ENCODE measurements at places on chromosomes 6 and 20.

GRCh38 chr6:135250234-135250633 lies 69.1 kb downstream of the MYB start:
- no peak for DNase-seq

GRCh38 chr6:131909408-131910218 lies 41.6 kb downstream of the CCN2 start:
- DNase-seq: peak; percentile 71

DNA sequence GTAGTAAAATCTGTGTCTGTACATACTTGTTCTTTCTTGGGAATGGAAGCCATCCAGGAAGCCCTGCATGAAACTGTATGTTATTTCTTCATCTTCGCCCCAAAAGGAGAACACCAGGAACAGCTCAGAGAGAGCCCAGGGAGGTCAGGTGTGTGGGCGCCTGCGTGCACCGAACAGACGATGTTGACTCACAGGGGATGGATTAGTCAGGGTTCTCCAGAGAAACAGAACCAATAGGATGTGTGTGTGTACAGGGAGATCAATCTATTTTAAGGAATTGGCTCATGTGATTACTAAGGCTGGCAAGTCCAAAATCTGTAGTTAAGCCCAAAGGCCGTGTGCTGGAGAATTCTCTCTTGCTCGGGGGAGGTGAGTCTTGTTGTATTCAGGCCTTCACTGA lies 45.7 kb downstream of the RNASET2 start:
- DNase-seq: no peak

DNA sequence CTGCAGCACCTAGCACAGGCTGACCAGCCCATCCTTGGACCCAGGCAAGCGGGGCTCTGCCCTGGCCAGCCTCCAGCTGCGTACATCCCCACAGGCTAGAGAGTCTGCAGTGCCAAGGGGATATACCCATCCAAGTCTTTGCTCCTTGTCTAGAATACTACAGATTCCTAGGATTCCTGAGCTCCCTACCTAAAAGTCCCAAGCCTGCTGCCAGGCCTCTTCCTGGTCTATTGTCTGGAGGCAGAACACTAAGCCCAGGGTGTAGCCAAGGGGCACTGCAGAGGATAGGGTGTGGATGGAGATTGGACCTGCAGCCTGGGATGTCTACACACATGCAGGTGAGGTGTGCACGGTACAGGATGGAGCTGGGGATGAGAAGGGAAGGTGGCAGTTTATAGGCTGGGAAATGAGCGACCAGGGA lies 90.0 kb upstream of the SIRPA start:
- DNase-seq: no peak

DNA sequence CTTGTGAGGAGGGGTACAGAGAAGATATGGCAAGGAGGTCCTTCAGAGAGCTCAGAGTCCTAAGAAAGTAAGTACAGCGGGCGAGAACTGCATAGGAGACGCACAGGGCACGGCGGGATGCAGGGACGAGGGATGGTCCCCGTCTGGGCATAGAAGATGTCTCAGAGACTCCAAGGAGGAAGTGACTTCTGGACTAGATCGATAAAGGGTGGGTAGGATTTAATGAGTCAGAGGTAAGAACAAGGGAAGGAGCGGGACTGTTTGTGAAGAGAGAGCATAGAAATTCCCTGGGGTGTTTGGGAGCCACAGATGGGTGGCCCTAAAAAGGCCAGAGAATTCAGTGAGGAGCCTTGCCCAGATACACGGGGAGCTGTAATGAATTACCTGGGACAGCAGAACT lies 69.1 kb downstream of the FAM120B start:
- no peak for DNase-seq

DNA sequence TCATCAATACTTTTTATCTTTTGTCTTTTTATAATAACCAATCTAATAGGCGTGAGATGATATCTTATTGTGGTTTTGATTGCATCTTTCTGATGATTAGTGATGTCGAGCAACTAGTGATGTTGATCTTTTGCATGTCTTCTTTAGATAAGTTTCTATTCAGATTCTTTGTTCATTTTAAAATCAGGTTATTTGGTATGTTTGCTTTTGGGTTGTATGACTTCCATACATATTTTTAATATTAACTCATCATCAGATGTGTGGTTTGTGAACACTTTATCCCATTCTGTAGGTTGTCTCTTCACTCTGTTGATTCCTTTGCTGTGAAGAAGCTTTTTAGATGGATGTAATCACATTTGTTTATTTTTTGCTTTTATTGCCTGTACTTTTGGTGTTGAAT lies 295.8 kb downstream of the BCKDHB start:
- no peak for DNase-seq

GRCh38 chr6:16108921-16109658 lies 19.8 kb upstream of the MYLIP start:
- DNase-seq: no peak

DNA sequence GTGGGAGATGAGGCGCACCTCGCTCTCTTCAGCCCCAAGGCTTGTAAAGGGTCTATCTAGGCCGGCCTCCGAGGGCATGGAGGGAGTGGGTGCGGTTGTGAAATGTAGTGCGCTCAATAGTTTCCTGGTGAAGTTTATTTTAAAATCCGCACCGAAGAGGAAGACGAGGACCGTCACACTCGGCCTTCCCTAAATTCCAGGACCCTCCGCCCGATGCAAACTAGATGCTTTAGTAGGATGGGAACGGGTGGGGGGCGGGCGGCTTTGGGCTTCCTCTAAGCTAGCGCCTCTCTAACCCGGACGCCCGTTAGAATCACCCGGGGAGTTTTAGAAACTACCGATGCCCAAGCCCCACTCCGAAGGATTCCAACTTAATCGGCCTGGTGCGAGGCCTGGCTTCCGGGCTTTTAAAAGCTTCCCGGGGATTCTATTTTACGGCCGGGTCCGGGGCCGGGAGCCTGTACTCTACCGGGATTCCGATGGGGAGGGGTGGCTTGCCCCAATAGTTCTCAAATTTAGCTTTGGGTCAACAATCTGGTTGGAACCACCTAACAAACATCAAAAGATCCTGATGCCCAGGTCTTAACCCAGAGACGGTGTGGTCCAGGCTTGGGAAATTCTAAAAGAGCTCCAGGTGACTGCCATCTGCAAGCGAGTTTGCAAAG lies 548 bp upstream of the BCAS4 start:
- DNase-seq: no peak

- no peak for DNase-seq
These were observed 26.1 kb downstream of the POPDC3 start for GRCh38 chr6:105153676-105154075.

GRCh38 chr6:43963203-43963602 lies 164.0 kb downstream of the MRPL14 start:
- DNase-seq: no peak

- DNase-seq: no peak
These were observed 172.0 kb downstream of the COL9A1 start for GRCh38 chr6:70130865-70131264.

GRCh38 chr6:72984981-72985665 lies 240.2 kb downstream of the KHDC1L start:
- DNase-seq: no peak

- no peak for DNase-seq
These were observed 27.4 kb downstream of the RREB1 start for GRCh38 chr6:7134999-7135745.

DNA sequence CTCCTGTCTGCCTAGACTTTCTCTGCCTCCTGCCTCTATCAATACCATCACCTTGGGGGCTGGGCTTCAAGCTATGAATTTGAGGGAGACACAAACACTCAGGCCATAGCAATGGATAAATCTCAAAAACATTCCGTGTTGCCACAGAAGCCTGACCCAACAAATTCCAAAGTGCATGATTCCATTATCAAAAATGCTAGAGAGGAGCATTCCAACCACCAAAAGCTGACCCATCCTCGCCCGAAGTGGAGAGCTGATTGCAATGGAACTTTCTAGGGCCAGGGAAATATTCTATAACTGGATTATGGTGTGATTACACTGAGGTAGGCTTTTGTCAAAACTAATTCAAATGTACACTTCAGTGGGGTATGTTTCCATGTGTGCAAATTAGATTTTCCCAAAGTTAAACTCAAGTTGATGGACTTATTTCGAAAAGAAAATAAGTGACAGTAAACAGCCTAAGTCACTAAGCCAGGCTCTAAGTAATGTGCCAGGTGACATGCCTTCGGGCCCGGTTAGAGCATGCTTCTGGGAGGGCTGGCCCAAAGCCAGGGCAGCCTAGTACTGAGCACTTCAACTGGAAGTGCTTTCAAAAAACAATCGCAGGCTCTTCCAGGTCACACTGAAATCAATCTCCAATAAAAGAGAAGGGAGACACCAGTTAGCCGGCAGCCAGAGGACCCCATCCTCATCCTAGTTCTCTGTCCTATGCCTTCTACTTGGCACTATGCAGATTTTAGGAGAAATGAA lies 142.3 kb downstream of the TBXT start:
- no peak for DNase-seq

DNA sequence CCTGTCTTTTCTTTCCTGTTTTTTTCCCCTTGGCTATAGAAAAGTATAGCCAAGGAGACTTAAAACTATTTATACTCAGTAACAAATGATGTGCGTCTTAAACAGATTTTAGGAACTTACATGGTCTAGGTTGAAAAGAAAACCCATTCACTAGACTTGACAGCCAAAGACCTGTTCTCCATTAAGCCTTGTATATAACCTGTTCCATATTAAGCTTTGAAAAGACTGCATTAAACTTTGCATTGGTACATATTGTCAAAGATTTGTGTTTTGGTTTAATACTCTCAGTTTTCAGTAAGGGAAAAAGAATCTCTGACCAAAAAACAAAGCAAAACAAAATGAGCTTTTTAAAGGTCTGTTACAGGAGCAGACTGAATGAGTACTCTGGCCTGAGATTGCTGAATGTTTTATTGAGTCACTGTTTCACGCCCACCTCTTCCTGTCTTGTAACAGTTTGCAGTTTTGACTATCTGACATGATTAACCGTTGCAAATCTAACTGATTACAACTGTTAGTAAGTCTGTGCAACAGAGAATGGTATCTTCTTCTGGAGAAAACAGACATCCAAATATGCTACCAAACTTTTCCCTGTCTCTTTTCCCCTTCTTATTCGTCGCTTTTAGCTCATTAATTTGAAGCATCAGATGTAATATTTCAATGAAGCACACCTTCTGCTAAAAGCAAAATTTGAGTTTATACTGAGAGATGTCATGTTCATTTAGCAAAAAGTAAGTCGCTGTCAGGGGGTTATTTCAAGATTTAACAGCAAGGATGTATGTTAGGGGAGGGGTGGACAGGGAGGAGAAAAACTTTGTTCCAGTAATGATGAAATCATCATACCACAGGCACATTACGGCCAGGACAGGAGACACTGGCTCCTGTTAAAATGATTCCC lies 59.1 kb upstream of the SUPT3H start:
- no peak for DNase-seq

GRCh38 chr6:15372932-15373331 lies 127.1 kb downstream of the JARID2 start:
- no peak for DNase-seq

Measured in stimulated activated effector memory CD8-positive, alpha-beta T cell treated with anti-CD3 and anti-CD28 coated beads, Interleukin-12 subunit alpha, Interleukin-12 subunit beta, amount 100 ng/mL, for 72 hours (primary cell).